ENCODE measurements at places on chromosomes 3 and 15.
A peak's percentile ranks its signal among the peaks of the same experiment; 100 is the strongest.

- DNase-seq = no peak
Observed at GRCh38 chr3:124962403-124962940, 27.9 kb upstream of the MUC13 start.

DNA sequence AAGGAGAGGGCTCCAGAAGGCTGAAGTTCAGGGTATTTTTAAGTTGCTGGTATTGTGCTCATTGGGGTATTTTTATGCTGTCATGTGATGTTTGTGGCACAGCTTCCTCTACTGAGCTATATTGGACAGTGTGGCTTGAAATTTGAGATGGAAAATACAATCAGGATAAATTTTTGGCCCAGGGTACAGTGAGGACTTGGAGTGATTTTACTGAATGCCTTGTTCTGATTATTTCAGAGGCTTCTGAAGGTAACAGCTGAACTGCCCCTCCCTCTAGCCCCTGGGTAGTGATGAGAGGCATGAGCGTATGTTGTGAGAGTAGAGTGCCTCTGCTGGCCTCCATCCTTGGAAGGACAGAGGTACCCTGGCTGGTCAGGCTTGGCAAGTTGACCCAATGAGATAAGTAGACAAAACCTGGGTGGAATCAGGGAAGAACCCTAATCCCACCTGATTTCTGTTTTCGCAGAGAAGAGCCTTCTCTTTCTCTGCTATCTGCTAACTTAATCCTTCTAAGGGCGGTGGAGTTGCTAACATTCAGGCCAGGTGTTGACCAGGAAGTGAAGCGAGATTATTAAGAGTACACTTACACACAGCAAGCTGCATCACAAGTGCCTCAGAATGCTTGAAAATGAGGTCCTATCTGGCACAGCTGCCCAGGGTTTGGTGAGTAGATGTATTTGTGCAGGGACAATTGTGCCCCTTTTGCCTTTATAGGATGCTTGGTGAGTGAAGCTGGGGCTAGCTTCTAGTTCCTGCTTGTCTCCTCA lies 98.1 kb upstream of the CLSTN2 start:
- DNase-seq = no peak

GRCh38 chr3:187989575-187990153 lies 164.3 kb upstream of the LPP start:
- peak; percentile 95 for DNase-seq

GRCh38 chr3:124997303-124998246 lies 58.2 kb downstream of the HEG1 start:
- DNase-seq = no peak

DNA sequence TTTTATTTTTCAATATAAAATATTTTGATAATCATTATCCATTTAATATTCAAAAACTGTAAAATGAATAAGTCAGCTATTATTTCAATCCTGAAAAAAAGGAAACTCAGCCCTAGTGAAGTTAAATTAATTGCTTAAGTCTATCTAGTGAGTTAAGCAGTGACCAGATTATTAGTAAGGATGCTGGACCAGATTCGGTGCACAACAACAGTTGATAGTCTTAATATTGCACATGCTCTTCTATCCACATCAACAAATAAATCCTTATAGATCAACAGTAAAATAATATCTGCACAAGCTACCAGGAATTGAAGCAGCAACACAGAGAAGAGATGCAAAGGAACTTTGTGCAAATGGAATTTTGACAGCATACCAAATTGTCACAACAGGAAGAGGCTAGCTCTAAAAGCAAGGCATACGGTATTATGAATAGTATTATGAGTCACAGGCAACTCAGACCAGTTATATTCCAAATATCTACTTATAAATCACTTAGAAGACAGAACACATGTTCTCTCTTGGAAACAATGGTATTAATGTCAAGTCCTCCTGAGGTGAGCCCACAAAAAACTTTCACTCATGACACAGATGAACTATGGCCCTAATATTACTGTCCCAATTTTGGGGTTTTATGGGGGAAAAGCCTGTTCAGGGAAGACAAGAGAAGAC lies 24.9 kb downstream of the VPS13C start:
- no peak for DNase-seq

DNA sequence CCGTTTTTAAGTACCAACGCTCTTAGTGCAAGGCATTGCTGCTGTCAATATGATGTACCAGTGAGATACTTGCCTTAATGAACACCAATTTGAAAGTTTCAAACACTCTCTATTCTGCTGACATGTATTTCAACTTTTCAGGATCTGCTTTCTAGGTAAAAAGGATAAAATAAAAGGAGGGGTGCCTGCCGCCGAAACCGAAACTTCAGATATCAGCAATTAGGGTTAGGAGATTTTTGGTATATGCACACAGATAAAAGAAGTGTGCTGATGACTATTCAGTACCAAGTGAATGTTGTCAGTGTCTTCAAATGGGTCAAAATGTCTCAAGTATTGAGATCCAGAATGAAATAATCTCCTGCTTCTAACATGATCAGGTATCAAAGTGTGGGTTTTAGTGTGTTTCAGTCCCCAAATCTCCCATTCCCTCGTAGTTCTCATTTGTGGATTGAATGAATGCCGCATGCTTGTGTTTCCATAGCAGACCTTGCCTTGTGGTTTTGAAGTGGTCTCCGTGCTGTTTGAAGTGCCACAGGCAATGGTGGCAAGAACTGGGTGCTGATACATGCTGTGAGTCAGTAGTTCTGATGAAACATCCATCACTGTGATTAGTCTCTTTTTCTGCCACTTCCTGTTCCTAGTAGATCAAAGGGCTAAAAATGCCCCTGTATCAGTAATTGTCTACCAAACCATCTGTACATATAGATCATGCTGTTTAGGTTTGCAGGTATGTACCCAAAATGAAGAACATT lies 22.5 kb downstream of the CHST14 start:
- no peak for DNase-seq

DNA sequence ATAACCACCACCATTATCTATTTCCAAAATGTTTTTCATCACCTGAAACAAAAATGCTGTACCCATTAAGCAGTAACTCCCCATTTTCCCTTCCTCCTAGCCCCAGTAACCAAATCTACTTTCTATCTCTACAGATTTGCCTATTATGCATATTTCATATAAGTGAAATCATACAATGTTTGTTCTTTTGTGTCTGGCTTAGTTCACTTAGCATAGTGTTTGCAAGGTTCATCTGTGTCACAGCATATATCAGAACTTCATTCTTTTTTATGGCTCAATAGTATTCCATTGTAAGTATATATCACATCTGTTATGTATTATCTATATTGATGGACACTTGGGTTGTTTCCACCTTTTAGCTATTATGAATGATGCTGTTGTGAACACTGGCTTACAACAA lies 16.7 kb upstream of the GMPPB start:
- no peak for DNase-seq

- peak; percentile 95 for DNase-seq
Observed at GRCh38 chr3:55484801-55485791, 2.0 kb downstream of the WNT5A start.

GRCh38 chr15:67515557-67515956 lies 5.4 kb upstream of the C15orf61 start:
- no peak for DNase-seq

DNA sequence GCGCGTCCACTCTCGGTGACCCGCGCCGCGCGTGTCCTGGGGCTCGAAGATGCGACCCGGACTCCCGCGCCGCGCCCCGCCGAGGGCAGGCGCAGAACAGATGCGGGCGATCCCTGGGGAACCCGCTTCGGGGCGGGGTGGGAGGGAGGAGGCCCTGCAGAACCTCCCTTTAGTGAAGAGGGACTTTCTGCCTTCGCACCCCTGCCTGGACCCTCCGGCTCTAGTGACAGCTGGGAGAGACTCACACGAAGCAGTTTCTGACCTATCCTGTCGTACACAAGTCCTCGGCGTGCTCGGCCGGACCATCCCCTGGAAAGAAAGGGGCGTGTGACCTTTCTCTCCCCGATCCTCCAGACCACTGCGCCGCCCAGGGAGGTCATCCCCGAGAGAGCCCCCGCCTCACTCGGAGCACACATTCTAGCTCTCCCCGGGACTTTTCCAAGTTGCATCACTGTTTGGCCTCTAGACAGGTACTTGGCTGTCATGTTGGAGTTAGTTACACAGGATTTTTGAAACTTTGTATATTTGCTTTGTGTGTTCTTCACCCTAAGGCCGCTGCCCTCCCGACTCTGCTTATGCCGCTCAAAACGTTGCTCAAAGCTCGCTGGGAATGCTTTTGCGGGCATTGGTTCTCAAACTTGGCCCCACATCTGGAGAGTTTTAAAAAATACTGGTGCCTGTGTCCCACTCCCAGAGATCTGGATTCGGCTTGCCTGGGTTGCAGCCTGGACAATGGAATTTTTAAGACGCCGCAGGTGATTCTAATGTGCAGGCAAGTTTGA lies 582 bp downstream of the CGNL1 start:
- peak; percentile 75 for DNase-seq

- DNase-seq = no peak
Observed at GRCh38 chr15:95653361-95653805, 677.1 kb upstream of the NR2F2 start.

- no peak for DNase-seq
Observed at GRCh38 chr15:93026380-93026817, 62.6 kb downstream of the RGMA start.
